ENCODE measurements at places on chromosomes 16 and 17.

GRCh38 chr16:88005181-88005581 lies 53.9 kb downstream of the BANP start:
- DNase-seq = no peak

DNA sequence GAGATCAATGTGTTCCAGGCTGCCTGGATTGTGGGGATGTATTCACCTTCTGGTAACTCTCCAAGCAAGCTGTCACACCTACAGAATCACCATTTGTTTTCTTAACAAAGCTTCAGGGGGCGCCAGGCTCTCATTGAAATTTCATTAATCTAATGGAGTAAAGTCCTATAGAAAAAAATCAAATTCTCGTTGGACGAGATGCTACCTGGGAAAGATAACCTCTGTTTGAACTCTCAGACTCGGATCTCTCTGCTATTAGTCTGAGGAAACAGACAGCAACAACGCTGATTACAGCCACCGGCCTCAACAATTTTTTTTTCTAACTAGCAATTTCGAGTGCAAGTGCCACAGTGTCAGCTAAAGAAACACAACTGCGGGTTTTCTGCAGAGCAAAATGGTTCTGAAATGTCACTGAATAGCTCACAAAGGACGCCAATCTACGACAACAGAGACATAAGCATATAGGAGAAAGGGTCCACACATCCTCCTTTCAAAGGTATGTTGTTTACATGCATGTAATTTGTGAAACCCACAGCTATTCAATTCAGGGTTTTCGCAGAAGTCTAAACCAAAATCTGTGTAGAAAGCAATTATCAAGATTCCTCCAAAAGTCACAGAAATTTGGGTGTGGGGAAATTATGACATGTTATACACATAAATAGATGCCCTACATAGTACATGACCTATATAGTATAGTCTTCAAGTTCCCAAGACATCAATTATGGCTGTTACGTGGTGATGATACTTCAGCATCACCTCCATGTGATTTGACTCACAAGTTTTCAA lies 135.8 kb downstream of the SKAP1 start:
- no peak for DNase-seq

- no peak for DNase-seq
These were observed 50.5 kb downstream of the VMP1 start for GRCh38 chr17:59757881-59758385.

GRCh38 chr17:42221886-42222745 lies 27.8 kb upstream of the GHDC start:
- no peak for DNase-seq

- DNase-seq = peak; percentile 5
These were observed 889 bp upstream of the ZNF423 start for GRCh38 chr16:49856672-49857330.

DNA sequence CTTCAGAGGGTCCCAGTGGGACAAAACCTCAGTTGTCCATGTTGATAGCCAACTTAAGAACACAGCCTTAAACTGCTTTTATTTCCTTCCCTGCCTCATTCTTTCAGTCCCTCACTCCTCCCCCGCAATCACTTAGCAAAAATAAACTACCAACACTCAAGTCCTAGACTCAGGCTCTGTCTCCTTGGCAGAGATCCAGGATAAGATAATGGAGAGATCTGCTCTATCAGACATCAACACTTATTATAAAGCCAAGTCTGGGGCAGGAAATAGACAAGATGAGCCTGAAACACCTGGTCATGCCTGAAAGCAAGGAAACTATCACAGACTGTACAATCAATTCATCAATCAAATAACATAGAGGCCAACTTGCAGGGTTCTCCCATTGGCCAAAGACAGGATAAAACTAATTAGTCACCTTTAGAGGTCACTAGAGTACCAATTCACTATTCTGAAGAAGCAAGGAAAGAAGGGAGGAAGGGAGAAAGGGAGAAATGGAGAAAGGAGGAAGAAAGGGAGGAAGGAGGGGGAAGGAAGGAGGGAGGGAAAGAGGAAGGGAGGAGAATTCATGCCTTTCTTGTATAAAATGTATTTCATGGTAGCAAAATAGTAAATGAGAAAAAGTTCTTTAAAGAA lies 15.7 kb downstream of the HYDIN start:
- no peak for DNase-seq

DNA sequence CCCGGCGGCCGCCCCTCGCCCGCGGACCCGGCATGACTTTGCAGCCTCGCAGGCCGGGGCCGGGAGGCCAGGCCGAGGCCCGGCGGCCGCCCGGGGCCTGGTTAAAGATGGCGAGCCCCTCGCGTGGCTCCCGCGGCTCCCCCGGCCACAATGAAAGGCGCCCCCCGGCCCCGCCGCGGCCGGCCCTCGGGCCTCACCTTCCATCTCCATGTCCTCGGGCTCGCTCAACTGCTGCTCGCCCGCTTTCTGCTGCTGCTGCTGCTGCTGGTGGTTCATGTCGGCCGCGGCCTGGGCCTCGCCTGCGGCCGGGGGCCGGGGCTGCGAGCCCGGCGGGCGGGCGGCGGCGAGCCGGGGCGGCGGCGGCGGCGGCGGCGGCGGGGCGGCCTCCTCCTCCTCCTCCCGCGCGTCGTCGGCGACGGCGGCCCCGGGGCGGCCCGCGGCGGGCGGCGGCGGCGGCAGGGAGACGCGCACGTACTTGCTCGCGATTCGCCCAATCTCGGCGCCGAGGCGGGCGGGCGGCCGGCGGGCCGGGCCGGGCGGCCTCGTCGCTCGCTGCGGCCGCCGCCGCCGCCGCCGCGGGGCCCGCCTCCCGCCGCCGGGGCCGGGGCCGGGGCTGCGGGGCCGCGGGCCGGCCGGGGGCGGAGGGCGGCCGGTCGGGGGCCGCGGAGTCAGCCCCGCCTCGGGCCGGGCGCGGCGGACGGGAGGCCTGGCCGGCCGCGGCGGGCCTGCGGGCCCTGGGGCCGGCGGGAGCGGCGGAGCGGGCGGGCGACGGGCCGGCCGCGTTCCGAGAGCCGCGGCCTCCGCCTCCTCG lies 491 bp downstream of the USP7 start:
- no peak for DNase-seq

DNA sequence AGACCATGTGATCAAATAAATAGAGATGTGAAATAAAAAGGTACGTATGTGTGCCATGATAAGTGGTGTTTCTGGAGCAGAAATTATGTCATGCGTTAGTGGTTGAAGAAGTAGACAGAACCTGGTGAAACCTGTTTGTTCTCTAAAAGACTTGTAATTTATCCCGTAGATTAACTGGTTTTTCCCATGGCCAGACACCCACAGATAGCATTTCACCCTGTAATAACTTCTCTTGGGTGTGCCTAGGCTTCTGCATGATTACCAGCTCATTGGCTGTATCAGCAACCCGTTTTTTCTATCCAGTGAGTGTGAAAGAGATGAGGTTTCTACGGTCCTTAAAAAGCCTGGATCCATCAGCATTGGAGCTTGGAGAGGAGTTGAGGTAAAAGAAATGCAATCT lies 471.3 kb downstream of the NPIPA7 start:
- DNase-seq = no peak

DNA sequence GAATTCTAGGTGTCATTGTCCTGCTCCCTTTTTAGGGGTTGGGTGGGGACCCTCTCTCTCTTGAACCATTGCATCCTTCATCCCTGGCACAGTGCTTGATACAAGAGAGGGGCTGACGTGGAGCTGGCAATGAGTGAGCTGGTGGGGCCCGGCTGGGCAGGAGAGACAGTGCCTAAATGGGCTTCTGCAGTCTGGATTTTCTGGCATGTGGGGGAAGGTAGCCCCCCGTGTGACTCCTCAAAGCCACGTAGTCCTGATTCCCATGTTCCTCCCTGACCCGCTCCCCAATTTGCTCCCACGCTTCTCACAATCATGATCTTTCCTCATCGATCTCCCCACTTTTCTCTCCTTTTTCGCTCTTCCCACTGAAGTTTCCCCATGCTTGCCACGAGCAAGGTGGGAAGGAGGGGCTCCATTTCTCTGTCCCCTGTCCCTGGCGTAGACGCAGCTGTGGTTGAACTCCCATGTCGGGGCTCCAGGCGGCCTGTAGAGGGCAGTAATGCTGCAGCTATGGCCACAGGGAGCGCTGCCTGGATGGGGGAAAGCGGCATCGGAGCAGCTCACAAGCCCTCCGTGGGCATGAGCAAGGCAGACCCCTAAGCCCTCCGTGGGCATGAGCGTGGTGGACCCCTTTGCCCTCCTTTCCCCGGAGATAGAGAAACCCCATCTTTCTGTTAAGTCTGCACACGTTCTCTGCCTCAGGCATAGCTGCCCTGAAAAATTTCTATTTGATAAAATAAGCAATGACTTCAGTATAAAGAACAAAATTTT lies 47.5 kb downstream of the HAPSTR1 start:
- DNase-seq = peak; percentile 56

DNA sequence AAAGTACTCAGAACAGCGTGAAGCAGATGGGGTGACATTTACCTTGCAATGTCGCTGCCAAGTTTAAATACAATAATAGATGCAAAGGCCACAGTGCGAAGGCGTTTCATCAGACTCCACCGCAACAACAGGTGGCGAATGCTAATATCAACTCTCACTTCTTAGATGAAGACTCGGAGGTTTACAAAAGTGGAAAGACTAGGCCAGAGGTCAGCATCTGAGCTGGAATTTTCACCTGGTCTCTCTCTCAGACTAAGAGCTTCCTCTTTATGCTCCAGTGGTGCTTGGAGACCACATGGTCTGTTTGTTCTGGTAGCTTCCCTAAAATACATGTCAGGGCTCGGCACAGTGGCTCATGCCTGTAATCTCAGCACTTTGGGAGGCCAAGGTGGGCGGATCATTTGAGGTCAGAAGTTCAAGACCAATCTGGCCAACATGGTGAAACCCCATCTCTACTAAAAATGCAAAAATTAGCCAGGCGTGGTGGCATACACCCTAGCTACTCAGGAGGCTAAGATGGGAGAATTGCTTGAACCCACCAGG lies 169.1 kb downstream of the XYLT1 start:
- peak; percentile 83 for DNase-seq

- DNase-seq = no peak
These were observed 42.0 kb upstream of the XYLT1 start for GRCh38 chr16:17512636-17513220.

DNA sequence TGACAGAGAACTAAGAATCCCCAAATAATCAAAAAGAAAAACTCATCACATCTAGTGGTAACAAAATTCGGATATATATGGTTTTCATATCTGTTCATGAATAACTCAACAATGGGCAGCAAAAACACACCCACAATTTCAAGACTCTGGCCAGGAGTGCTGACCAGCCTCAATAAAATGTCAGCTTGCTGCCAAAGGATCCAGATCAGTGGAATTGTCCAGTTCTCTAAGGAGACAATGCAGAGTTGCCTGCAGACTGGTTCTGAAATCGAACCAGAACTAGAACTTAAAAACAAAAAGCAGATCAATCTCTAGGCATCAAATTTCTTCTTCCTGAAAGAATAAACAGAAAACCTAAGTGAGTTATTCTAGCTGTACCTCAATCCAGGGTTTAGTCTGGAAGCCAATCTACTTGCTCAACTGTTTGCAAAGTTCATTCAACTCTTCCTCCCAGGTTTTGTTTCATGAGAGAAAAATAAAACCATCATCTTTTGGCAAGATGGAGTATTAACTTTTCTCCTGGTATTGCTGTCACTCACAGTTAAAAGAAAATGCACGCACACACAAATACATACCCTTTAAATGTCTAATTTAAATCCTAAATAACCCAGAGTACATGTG lies 61.0 kb downstream of the CFDP1 start:
- no peak for DNase-seq

- no peak for DNase-seq
These were observed 53.0 kb upstream of the YPEL2 start for GRCh38 chr17:59278406-59278805.

DNA sequence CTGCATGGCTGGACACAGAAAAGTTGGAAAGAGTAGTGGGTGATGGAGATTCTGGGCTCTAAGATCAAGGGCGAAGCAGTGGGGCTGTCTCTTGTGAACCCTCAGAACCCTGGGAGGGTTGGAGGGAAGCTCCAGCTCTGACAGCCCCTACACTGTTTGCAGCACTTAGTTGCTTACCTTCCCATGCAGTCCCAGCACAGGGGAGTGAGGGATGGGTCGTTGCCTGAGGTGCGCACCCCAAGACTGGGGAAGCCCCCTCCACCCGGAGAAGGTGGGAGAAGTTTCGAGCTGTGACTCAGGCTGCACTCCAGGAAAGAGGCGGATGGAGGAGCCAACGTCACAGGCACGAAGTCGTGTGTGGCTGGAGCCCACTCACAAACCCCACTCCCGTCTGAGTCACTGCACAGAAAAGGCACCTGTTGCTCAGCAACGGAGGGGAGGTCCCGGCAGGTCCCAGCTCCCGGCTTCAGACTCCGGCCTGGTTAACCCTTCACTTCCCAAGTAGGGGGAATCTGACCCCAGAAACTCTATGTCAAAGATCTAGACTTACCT lies 60.1 kb downstream of the AIPL1 start:
- peak; percentile 48 for DNase-seq

GRCh38 chr17:4436846-4437245 lies 3.1 kb downstream of the SPNS3 start:
- DNase-seq = no peak

DNA sequence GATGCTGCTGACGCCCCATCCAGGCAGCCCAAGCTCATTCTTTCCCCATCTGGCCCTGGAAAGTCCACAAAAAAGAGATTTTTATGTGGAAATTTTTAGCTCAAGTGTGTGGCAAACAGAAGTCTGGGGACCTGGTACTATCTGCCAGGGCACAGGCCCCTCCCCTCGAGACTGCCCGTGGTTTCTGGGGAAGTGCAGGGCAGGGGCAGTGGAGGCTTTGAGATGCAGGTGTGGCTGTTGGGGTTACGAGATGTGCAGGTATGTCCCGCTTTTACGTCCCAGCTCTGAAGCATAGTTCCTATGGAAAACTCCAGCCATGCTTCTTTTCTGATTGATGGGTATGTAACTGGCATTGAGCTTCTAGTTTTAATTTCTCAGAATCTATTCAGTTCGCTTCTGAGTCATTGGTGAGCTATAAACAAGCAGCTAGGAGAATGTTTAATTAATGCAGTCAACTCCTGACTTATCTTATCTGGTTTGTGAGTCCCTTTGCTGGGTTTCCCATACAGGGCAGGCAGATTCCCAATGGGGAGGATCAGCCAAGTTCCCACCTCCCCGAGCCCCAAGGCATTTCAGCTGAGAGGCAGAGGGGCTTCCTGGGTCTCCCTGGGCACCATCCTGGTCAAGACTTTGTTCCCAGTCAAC lies 16.2 kb downstream of the TBX4 start:
- DNase-seq = no peak

- no peak for DNase-seq
These were observed 43.7 kb downstream of the USP22 start for GRCh38 chr17:20999044-20999573.

DNA sequence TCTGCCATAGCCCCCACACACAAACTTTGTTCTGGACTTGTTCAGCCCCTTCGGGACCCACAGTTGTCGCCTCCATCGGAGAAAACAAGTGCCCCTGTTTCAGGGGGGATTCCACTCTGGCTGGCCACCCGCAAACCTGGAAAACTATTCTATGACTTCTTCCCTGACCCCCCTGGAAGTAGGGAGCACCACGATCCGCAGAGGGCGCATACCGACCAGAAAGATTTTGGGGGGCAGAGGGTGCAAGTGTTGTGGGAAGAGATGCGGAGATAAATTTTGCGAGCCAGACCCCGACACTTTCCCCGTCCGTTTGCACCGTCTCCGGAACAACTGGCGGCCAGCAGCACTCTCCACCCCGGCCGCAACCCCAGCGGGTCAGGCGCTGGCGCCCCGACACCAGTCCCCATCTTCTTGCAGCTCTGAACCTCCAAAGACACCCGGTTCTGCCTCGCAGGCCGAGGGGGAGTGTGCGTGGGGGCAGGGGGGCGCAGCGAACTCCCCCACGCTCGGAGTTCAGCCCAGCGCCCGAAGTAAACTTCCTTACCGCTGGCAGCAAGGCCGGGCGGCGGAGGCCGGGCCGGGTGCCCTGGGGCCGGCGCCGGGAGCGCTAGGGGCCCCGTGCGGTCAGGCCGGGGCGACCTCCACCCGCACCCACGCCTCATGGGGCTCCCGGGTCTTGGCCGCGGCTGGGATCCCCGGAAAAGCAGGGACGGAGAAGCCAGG lies 744 bp downstream of the SALL1 start:
- DNase-seq = no peak

Measured in DMS79 treated with DMSO at 0.1 percent for 48 hours (cell line).